ENCODE measurements at places on chromosomes 7 and 10.
A peak's percentile ranks its signal among the peaks of the same experiment; 100 is the strongest.

DNA sequence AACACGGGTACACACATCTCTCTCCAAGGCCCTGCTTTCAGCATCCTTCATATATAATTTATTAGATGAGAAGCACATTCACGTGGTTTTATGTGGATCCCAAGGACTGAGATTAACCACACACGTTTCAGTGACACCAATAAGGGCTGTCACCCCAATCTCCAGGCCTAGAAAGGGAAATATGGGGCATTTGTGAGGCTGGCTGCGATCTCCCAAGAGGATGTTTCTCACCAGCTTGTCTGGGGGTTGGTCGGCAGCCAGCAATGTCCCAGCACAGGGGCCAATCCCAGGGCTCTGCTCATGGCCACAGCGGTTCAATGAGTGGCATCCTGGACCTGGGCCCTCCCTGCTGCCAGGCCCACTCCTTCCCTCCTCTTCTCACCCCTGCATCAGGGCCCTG lies 115.5 kb downstream of the ITIH5 start:
- DNase-seq, result no peak

GRCh38 chr7:42254217-42254616 lies 17.2 kb upstream of the GLI3 start:
- no peak for DNase-seq

DNA sequence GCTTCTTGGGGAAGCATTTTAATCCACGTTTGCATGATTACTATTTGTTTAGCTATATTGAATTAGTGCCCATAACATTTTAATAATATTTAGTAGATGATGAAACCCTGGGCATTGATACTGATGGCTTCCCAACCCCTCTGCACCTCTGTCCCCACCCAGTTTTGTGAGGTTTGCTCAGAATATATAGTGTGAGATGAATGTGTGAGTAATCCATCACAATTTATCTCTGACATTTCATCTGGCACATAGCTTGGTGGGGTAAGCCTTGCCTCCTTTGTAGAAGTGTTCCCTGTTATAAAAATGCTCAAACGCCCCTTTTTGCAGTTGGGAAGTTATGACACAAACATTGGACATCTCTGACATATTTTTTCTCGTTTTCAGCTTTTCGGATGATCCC lies 104.2 kb downstream of the WNT2 start:
- no peak for DNase-seq

DNA sequence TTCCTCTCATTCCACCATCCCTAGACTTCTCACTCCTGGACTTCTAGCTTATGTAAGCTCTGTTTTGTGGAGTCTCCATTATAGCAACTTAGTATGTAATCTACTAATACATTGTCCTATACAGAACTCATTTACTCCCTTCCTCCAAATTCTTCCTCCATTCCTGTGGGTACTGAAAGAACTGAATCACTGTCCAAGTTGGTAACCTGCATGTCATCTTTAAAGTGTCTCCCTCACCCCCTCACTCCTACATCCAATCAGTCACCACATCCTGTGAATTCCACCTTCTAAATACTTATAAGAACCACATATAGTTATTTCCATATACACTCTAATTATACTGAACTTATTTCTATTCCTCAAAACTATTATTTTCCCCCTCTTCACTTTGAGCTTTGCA lies 20.3 kb downstream of the AASS start:
- no peak for DNase-seq

DNA sequence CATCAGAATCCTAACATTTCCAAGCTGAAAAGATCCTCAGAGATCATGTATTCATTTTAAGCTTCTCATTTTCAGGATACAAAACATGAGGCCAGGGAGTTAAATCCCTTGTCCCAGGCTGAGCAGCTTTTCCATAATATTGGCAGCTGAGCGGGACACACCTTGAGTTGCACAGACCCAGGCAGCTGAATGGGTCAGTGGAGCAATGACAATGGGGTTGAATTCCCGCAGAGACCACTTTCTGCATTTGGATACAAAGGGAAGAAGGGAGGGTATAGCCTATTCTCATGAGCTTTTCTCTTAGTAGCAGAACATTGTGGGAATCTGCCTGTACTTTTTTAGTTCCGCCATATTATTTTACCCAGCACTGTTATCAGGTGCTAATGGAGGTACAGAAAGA lies 49.5 kb downstream of the PRR15 start:
- DNase-seq, result no peak

- no peak for DNase-seq
These were observed 76.6 kb upstream of the TNRC18 start for GRCh38 chr7:5500056-5500776.

- DNase-seq, result no peak
These were observed 527.8 kb downstream of the LRMDA start for GRCh38 chr10:75959209-75959608.

- DNase-seq, result no peak
These were observed 133.1 kb downstream of the ADARB2 start for GRCh38 chr10:1604246-1604645.

DNA sequence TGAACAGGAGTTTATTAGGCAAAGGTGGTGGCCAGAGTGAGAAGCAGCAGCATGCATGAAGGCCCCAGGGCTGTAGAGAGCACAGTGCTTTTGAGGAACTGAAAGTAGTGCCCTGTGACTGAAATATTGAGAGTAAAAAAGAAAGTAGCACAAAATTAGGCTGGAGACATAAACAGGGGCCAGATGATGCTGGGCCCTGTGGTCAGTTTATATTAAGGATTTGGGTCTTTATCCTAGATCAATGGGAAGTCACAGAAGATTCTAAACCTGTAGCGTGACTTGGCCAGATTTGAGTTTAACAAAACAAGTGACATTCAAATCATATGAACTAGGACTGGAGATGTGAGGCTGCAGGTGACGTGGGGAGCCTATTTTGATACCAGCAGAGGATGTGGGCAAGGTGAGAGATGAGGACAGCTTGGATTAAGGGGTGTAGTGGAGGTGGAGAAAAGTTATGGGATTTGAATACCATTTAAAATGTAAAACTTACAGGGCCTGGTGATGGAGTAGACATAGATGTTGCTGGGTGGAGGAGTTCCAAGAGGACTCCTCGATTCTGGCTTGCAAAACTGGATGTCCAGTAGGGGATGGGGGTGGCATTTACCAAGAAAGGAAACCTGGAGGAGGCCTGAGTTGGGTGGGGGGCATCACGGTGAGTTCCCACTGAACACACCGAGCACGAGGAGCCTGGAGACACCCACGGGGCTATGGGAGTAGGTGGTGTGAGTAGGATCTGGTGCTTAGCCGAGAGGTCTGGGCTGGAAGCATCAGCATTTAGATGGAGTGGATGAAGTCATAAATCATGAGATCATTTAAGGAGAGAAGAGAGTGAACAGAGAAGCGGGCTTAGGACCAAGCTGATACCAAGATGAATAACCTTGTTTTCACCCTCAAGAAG lies 52.8 kb downstream of the HHEX start:
- DNase-seq, result no peak

- DNase-seq, result no peak
These were observed 17.1 kb downstream of the CNNM1 start for GRCh38 chr10:99346247-99346646.

DNA sequence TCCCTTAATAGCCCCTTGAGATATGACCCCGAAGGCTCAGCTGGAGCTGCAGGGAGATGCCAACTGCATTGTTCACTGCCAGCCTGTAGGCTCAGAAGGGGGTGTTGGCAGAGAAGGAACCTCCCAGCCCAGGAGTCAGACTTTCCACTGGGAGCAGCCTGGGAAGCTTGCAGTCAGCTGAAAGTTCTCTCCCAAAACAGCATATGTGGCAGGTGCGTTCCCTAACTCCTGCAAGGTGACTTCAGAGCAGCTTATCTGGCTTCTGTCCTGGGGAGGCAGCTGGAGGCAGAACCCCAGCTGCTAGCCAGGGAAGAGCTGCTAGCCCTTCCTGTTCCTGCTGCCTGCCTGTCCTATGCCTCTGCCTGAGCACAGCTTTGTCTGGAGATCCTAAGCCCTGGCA lies 8.1 kb downstream of the SFTPA2 start:
- no peak for DNase-seq

DNA sequence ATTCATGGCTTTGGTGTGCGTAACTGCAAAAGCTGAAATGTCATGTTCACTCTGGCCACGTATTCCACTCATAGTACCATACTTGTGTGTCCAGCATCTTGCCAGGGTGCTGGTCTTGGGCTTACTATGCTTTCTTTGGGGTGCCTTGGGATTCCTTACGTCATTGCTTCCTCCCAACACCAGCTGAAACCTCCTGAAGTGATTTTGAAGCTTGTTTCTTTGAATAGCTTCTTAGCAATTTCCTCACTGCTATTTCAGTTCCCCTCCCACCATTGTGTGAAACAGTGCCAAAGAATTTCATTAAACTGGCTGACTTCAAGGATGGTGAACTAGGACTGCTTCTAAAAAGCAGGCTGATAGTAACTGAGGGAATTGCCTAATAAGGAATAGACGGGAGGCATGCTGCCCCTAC lies 36.9 kb downstream of the ENTPD1 start:
- no peak for DNase-seq

DNA sequence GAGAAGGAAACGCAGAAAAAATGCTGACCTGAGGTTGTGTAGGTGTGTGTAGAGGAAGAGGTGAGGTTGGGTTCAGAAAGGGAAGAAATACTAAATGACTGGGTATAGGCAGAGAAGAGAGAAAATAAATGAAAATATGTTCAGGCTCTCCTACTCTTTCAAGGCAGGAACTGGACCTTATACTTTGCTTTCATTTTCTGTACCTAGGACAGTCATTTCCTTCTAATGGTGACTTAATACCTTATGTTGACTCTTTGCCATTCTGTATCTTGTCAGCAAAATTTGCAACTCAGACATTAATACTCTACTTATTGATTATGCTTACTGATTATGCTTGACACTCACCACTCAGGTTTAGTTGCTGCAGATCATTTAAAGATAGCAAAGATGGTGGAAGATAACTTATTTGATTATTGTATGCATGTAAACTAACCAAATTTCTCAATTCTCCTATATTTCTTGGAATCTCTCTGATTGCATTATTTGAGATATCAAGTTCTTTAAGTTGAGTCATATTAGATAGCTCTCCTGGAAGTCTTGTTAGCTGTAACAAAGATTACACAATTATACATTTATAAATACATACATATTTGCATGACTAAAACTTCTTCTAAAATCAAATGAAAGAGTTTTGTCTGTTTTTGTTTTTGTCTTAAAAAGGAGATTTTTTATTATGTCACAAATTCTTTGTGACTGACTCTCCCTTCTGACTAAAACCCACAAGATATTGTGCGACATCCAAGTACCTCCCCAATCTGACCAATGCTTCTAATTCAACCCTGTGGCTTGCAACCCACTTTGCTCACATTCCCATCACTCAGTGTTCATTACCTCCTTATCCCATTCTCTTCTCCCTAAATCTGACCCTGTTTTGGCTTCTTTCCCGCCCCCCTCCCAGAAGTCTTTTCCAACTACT lies 20.0 kb downstream of the LRRD1 start:
- no peak for DNase-seq

GRCh38 chr7:82599895-82600294 lies 156.3 kb upstream of the CACNA2D1 start:
- no peak for DNase-seq

DNA sequence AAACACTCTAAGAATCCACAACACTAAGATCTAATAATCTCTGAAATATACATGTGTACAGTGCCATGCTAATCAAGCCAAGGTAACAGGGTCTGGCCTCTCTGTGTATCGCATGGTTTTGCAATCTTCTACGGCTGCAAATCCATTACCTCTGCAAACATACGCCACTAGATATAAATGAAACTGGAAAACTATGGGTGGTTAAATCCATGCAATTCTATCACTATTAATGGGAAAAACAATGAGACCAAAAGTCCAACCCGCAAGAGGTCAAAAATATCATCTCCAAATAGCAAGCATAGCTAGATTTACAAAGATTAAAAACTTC lies 23.0 kb downstream of the SGCE start:
- DNase-seq, result no peak

GRCh38 chr7:155950898-155951553 lies 138.8 kb upstream of the SHH start:
- DNase-seq, result no peak

GRCh38 chr7:121084256-121084655 lies 95.7 kb downstream of the CPED1 start:
- DNase-seq, result no peak

- DNase-seq, result no peak
These were observed 53.2 kb upstream of the ZNF33B start for GRCh38 chr10:42691361-42692120.

GRCh38 chr10:70053841-70054288 lies 1.2 kb downstream of the MACROH2A2 start:
- no peak for DNase-seq

DNA sequence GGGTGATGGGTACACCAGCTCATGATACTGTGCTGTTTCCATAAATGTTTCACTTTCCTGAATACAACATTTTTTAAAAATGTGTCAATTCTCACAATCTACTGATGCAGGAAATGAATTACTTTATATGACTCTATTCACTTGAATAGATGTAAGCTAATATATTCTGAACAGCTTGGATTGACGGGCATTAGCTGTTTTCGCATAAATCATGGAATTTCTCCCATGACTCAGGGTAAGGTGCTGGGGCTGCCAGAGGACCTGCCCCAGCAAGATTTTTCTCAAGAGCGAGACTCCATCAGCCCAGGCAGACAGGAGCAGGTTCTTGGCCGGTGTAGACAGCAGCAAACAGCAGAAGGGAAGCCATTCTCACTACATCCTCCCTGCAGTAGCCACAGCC lies 107.1 kb downstream of the PFKFB3 start:
- no peak for DNase-seq

GRCh38 chr10:43971981-43972380 lies 323.3 kb upstream of the ZNF32 start:
- DNase-seq, result no peak

GRCh38 chr7:85866540-85866939 lies 679.7 kb upstream of the SEMA3D start:
- no peak for DNase-seq

- no peak for DNase-seq
These were observed 54.3 kb downstream of the ERCC6 start for GRCh38 chr10:49484486-49485235.

GRCh38 chr10:106355450-106355849 lies 809.1 kb downstream of the SORCS1 start:
- DNase-seq, result no peak

DNA sequence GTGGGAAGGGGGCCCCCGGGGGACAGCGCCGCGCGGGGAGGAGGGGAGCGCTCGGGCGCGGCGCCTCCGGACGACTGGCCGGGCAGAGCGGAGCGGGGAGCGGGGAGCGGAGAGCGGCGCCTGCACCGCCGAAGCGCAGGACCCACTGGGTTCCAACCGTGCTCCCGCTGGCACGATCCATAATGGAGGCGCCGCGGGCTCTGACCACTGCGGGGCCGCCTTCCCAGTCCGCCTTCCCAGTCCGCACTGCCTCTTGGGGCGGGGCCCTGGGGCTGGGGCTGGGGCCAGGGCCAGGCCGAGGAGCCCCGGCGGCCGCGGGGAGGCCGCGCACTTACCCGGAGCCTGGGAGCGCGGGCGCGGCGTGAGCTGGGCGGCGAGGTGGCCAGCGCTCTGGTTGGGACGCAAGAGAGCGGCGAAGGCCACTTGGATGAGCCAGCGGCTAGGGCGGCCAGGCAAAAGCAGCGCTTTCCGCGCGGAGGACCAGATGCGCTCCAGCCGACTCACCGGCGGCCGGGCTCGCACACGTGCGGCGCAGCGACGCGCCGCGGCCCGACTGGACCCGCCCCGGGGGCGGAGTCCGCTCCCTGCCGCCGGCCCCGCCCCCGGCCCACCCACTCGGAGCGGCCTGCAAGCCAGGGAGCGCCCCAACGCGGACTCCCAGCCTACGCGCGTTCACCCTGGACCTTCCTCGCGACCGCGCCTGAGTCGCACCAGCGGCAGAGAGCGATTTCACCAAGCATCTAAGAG lies at the start of gene PUS7:
Gene PUS7, minus strand, starts transcription at position 555 of the 747 bp plus-strand sequence. CDS start 13,759 bp downstream, outside the sequence.
- DNase-seq, result peak; percentile 61
